ENCODE measurements at places on chromosomes 3 and 15.

GRCh38 chr3:10223676-10224639, 24.3 kb upstream of the TATDN2 start:
- DNase-seq: no peak

DNA sequence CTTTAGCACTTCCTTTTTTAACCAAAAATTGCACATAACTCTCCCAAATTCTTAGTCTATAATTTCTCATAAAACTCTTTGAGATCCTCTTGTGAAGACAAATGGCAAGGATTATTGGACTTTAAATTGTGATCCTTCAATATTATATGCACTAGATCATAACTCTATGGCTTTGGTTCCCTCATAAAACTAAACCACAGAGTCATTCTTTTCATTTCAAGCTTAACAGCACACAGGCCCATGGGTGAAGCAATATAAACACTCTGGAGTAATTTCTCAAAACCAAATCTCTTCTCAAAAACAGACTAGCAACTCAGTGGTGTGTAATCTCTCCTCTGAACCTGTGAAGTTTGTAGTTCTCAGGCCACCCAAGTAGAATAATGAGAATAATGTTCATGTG, 171.0 kb upstream of the NECTIN3 start:
- no peak for DNase-seq

DNA sequence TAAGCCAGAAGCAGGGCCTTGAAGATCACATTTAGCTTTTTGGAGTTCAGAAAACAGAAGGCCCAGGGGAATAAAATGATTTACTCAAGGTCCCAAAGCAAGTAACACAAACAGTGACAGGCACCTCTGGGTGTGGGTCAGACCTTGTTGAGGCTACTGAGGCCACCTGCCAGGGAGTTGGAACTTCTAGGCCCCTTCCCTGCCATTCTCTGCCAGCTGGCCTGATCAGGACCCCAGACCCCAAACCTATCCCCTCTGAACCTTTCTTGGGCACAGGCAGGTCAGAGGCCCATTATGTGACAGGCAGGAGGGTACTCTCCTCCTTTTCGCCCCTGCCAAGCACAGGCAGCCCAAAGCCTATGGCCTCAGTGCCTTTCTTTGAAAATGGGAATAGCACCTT, 49.4 kb upstream of the ATP2B2 start:
- DNase-seq: no peak

- no peak for DNase-seq
These were observed 466.9 kb downstream of the NAALADL2 start for GRCh38 chr3:175326041-175326440.

- DNase-seq: no peak
These were observed 2.5 kb downstream of the OR5K2 start for GRCh38 chr3:98500019-98500418.

DNA sequence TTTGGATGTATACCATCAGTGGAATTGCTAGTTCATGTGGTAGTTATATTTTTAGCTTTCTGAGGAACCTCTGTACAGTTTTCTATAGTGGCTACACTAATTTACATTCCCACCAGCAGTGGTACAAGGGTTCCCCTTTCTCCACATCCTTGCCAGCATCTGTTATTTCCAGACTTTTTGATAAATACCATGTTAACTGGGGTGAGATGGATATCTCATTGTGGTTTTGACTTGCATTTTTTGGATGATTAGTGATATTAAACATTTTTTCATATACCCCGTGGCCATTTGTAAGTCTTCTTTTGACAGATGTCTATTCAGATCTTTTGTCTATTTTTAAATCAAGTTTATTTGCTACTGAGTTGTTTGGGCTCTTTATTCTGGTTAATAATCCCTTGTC, 455.6 kb upstream of the RARB start:
- DNase-seq: no peak

DNA sequence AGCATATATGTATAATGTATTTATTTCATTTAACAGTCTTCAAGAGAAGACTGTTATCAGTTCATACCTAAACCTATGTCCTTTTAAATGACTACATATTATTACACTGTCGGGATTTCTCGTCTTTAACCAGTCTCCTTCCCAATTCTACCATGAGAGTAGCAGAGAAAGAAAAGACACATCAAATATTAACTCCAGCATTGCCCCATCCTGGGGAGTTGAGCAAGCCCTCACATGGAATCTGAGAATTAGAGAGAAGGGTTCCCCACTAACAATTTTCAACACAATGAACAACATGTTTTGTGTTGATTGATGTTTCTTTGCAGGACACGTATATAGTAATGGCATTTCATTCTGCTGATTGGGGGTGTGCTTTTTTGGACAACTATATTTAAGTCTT, 257.4 kb downstream of the ADAMTSL3 start:
- no peak for DNase-seq

DNA sequence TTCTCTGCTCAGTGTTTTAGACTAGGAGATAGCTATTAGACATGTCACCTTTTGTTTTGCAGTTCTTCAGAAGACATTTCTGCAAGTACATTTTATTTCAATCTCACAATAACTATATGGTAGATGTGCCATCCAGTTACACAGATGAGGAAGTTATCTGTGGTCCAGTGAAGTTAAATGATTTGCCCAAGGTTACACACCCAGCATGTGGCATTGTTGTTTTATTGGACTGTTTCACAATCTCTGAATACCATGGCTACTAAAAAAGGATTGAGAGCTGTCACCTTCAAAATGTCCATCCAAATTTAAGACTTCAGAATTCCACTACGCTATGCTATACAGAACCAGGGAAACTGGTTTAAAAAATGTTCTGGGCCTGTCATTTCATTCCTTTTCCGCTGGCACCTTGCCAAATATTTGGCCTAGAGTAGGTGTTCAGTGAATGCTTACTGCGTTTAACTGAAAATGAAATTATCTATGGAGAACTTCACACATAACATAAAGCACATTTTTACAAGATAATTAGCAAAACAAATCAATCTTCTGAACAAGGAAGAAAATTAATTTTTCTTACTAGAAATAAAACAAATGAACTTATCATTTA, 20.2 kb downstream of the TM6SF1 start:
- no peak for DNase-seq

DNA sequence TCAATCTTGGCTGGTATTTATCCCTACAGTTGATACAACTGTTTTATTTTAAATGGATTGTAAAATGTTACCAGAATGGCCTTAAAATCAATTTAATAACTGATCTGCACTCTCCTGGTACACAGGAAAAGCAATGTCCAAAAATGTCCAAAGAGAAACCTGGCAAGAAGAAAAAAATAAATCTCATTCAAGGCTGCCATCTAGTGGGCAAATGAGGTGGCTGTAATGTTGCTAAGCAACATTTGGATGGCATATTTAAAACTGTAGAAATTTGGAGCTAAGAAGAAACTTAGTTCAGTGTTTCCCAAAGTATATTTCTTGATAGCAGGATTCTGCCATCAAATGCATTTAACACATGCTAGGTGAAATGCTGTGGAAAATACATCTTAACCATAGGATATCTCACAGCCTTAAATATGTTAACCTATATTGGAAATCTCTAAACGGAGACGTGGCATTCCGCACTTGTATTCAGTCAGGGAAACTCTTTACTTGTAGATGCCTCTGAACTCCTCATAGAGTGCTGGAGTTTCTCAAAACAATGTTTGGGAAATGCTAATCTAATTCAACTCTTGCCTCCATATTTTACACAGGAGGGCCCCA, 216.8 kb downstream of the ERC2 start:
- DNase-seq: no peak

- DNase-seq: no peak
These were observed 13.7 kb downstream of the NRROS start for GRCh38 chr3:196652961-196653795.

GRCh38 chr15:59917504-59918157, 86.5 kb upstream of the FOXB1 start:
- peak; percentile 71 for DNase-seq

DNA sequence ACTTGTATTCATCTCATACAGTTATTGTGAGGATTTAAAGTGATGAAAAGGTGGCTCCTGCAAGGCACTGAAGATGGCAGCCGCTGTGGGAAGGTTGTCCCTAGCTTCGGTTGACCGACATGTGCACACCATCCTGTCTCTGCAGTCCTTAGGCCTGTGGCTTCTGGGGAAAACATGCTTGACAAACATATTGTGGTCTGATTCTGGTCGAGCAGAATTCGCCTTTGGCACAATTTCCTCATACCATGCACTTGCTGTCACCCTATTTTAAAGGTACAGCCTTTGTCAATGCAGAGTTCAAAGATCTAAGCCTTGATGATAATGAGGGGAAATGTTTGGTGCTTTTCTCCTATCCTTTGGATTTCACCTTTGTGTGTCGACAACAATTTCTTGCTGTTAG, 50.9 kb downstream of the PRICKLE2 start:
- DNase-seq: no peak

GRCh38 chr3:128078322-128078721, 26.1 kb downstream of the SEC61A1 start:
- DNase-seq: no peak

GRCh38 chr15:36458411-36458810, 121.0 kb upstream of the CDIN1 start:
- no peak for DNase-seq

DNA sequence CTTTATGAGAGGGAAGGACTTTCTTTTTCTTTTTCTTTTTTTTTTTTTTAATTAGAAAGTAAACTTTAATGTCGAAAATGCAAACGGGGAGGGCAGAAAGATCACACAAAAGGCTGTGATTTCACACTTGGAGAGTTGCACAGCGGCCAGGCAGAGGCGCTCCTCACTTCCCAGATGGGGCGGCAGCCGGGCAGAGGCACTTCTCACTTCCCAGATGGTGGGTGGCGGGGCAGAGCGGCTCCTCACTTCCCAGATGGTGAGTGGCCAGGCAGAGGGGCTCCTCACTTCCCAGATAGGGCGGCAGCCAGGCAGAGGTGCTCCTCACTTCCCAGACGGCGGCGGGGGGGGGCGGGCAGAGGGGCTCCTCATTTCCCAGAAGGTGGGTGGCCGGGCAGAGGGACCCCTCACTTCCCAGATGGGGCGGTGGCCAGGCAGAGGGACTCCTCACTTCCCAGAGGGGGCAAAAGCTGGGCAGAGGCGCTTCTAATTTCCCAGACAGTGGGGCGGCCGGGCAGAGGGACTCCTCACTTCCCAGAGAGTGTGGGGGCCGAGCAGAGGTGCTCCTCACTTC, 88.6 kb downstream of the ATP2B2 start:
- DNase-seq: no peak

DNA sequence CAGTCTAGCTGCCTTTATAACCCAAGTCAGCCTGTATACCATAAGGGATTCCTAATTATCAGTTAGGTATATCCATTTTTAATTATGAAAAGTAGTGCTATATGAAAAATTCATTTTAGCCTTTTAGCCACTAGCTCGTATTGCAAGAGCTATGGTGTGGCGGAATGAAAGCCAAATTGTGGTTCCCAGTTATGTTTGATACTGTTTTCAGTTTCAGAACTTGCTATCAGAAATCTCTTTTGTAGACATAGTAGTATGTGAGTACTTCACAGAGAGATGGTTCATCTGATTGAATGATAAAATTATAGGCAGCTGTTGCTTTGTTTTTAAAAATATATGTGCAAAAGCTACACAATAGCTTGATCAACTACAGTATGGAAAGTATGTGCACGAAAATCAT, 134.6 kb downstream of the SLC25A26 start:
- DNase-seq: no peak

DNA sequence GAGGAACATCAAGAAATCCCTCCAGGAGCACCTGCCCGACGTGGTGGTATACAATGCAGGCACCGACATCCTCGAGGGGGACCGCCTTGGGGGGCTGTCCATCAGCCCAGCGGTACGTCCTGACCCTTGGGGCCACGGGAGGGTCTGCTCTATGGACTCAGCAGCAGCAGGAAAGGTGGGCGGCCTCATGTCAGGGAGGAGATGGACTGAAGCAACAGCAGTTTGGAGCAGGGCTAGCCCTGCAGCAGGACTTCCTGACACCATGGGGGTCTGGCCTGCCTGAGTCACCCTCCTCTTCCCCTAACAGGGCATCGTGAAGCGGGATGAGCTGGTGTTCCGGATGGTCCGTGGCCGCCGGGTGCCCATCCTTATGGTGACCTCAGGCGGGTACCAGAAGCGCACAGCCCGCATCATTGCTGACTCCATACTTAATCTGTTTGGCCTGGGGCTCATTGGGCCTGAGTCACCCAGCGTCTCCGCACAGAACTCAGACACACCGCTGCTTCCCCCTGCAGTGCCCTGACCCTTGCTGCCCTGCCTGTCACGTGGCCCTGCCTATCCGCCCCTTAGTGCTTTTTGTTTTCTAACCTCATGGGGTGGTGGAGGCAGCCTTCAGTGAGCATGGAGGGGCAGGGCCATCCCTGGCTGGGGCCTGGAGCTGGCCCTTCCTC, 24.2 kb downstream of the HDAC11 start:
- no peak for DNase-seq

DNA sequence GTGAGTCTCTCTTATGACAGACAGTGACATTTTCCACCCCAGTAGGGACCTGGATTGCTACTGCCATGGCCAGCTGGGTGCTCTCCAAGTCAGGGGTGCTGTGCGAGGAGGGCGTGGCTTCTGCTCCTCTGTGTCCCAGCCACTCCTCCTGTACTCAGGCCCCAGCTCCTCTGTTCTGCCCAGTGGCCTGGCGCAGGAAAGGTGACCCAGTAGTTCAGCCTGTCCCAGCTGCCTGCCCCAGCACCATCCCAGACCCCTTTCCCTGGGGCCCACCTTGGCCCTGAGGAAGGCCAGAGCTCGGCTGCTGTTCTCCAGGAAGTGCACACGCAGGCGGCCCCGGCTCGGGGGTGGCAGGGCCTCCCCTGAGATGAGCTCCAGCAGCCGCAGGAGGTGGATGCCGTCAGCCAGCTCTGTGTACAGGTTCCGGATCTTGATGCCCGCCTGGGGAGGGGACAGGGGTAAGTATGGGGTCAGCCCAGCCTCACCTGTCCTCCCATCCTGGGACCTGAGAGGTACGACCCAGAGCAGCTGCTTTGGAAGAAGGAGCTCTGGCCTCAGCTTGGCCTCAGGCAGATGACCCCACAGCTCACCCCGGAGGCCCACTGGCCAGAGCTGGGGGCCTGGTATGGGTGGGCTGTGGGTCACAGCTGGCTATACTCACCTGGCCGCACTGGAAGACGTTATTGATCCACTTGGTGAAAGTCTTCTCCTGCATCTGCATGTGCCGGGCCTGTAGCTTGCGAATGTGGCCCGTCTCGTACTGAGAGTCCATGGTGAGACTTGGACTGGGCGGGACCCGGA, 1.0 kb downstream of the SPTBN5 start:
- DNase-seq: no peak

- DNase-seq: no peak
These were observed 63.9 kb downstream of the ADCY5 start for GRCh38 chr3:123385001-123385401.

DNA sequence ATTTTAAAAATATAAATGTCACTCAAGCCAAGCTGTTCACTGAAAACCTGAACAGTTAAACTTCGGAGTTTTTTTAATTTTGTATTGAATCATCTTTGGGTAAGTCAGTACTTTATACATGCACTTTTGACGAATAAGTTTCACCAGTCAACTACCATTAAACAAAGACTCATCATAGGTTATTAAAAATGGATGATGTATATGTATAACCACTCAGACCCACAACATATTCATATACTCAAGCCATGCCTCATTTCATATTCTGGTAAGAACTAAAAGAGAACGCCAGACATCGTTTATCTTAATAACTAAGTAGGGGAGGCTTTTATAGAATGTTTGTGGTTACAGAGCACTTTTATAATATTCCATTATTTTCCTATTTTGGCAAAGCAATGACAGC, 18.3 kb downstream of the MSL2 start:
- DNase-seq: no peak

- DNase-seq: no peak
These were observed 278.7 kb downstream of the NEK10 start for GRCh38 chr3:27090275-27091041.
